Smooth muscle cell of trachea (primary cell): ENCODE measurements at places on chromosomes 6 and 20. TPM values are rescaled to one million over a fixed set of nuclear protein-coding genes. Genes with fewer than 3 reads are reported as not detected.

The STX11 gene
- 0.50 and 0.87 TPM in 2 replicates for total RNA-seq

The ALDH5A1 gene
- total RNA-seq, result 0.15 and 0.50 TPM in 2 replicates

The GSTA3 gene
- not detected in 2 replicates for total RNA-seq

The MRPL14 gene
- 41.4 and 57.6 TPM in 2 replicates for total RNA-seq

The HDGFL1 gene
- total RNA-seq, result not detected in 2 replicates

The C4A gene
- 4.1 and 11.6 TPM in 2 replicates for total RNA-seq

The ANKRD66 gene
- not detected in 2 replicates for total RNA-seq

The ZBP1 gene
- total RNA-seq, result not detected in 2 replicates

The UQCC2 gene
- 12.7 and 27.5 TPM in 2 replicates for total RNA-seq

The FAM209B gene
- total RNA-seq, result not detected in 2 replicates

The COL21A1 gene
- 4.6 and 17.6 TPM in 2 replicates for total RNA-seq

The TMEM239 gene
- under 0.01 TPM in 1 of 2 replicates, not detected in the other for total RNA-seq

The VIP gene
- total RNA-seq, result not detected in 2 replicates

The ACTL10 gene
- total RNA-seq, result 3.0 and 3.3 TPM in 2 replicates

The HSPA1A gene
- total RNA-seq, result 98.0 and 168 TPM in 2 replicates

The ZNF311 gene
- total RNA-seq, result 1.8 and 1.9 TPM in 2 replicates

The TNFRSF6B gene
- 24.3 and 66.5 TPM in 2 replicates for total RNA-seq

The HLA-DQB2 gene
- not detected in 2 replicates for total RNA-seq

The HCRTR2 gene
- not detected in 2 replicates for total RNA-seq

The PCMT1 gene
- total RNA-seq, result 96.8 and 230 TPM in 2 replicates

The MROH8 gene
- total RNA-seq, result 1.9 and 3.6 TPM in 2 replicates

The DNAJC5 gene
- 54.8 and 77.4 TPM in 2 replicates for total RNA-seq

The HLA-A gene
- total RNA-seq, result 281 and 453 TPM in 2 replicates

The ARHGAP40 gene
- not detected in 2 replicates for total RNA-seq

The RAET1L gene
- total RNA-seq, result not detected in 2 replicates

The HLA-DMB gene
- 0.50 and 1.5 TPM in 2 replicates for total RNA-seq

The KCNK17 gene
- total RNA-seq, result not detected in 2 replicates
